ENCODE measurements at places on chromosomes 3 and 15.

- no peak for DNase-seq
These were observed 27.2 kb downstream of the MRPL46 start for GRCh38 chr15:88440021-88440420.

- DNase-seq: no peak
These were observed 14.0 kb upstream of the SMAD3 start for GRCh38 chr15:67051088-67052045.

- DNase-seq: no peak
These were observed 70.8 kb upstream of the PSMD6 start for GRCh38 chr3:64093825-64094712.

GRCh38 chr3:133393204-133393603, 6.7 kb upstream of the BFSP2 start:
- no peak for DNase-seq

GRCh38 chr3:121660356-121661171, at the start of gene HCLS1:
Gene HCLS1 (minus strand): TSS chr3:121660903. CDS start chr3:121658347, 2,556 bp downstream.
- DNase-seq: no peak

GRCh38 chr3:177679568-177680471, 482.5 kb upstream of the TBL1XR1 start:
- DNase-seq: peak; percentile 22

DNA sequence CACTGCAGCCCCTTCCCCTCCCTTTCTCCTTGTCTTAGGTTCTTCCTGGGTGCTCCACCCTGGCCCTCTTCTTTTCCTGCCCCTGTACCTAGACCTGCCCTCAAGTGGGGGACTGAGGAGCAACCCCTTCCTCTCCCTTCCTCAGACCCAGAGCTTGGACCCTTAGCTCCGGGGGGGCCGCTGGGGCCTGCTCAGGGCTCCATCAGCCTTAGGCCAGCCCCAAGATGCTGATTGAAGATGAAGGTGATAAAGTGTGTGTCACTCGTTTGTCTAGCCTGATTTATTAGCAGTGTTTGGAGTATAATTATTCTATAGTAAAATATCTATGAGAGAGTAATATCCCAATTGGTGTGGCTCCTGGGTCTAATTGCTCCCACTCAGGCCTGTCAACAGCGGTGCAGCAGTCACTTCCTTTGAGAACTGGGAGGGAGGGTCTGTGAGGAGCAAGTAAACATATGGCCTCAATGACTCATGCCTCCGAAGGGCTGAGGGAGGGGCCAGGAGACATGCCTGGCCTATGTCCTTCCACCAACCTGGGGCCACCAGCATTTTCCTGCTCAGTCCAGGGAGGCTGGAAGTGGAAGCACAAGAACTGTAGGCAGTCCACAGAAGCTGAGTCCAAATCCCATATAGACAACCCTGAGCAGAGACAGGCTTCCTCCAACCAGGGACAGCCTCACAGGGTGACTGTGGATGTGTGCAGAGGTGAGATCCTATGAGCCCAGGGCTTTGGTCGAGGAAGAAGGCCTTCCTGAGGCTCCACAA, 123.2 kb downstream of the DNAJB8 start:
- no peak for DNase-seq

- DNase-seq: peak; percentile 97
These were observed at the start of gene SRPRB for GRCh38 chr3:133805702-133806475. Gene SRPRB (plus strand): TSS chr3:133805815. CDS start chr3:133805849, 34 bp downstream.

DNA sequence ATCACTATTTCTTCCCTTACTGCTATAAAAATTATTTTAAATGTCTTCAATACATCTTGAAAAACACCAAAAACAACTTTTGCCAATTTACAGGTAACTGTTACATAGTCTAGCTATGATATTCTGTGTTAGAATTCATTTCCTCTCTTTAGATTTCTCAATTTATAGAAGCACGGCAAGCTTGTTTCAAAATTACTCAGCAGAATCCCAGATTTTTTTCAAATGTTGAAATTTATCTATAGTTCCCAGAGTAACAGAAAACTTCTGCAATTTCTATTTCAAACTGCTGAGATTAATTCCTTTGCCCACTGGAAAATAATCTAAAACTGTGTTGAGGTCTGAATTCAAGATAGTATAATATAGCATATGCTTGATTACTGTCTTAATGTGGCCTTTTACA, 41.2 kb downstream of the CCPG1 start:
- no peak for DNase-seq

GRCh38 chr15:71562251-71562650, 248.1 kb upstream of the NR2E3 start:
- no peak for DNase-seq

GRCh38 chr3:162302983-162303624, 806.5 kb downstream of the OTOL1 start:
- no peak for DNase-seq

GRCh38 chr3:12194669-12195161, 36.0 kb upstream of the TIMP4 start:
- DNase-seq: no peak

DNA sequence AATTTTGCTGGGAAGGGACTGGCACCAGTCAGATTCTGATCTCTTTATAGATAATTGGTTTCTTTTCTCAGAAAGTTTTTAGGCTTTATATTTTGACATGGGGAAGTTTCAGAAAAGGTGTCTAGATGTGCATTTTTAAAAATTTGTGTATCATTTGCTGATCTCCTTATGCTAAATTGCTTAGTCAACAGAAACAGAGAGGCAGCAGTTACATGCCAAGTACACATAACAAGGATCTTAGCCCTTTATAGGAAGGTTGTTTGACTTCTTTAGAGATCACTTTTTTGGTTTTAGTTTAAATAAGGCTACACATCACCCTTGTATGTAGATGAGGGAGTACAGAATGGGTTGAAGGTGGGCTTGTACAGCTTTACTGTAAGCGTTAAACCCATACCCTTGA, 53.5 kb downstream of the RAP2B start:
- DNase-seq: no peak
